ENCODE measurements at places on chromosomes 6 and 20.

DNA sequence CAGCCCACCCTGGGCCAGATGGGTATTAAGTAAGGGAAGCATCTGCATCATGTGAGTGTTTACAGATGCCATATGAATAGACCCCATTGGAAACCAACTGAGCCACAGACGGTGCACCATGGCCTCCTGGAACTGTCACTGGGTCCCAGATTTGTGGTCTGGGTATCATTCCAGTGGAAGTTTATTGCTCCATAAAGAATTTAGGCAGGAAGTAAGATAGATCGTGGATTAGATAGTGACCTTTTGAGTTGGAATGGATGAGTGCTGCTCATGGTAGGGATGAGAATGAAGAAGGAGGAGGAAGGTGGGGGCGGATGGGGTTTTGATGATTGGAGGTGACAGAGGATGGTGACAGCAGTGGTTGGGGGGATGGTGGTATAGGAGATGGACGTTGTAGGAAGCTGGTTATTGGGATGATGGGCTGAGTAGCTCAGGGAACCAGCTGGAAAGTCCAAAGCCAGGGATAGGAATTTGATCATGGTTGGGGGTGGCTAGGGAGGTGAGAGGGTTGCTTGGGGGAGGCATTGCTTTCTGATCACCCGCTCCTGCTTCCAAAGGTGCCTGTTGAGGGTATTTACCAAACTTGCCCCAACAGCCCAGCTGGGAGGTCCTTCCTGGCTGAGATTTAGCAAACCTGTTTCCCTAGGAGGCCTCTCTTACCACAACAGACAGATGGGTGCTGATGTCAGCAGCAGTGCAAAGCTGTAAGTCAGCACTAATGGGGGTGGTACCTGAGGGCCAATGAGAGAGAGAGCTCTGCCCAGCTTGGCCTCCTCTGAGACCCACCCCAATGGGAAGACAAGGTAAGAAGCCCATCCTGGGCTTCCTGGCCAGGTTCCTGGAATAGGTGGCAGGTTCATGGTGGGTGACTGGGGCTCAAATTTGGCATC lies 78.0 kb downstream of the VEGFA start:
- no peak for DNase-seq

GRCh38 chr20:2521369-2522305 lies 12.9 kb upstream of the ZNF343 start:
- no peak for DNase-seq

DNA sequence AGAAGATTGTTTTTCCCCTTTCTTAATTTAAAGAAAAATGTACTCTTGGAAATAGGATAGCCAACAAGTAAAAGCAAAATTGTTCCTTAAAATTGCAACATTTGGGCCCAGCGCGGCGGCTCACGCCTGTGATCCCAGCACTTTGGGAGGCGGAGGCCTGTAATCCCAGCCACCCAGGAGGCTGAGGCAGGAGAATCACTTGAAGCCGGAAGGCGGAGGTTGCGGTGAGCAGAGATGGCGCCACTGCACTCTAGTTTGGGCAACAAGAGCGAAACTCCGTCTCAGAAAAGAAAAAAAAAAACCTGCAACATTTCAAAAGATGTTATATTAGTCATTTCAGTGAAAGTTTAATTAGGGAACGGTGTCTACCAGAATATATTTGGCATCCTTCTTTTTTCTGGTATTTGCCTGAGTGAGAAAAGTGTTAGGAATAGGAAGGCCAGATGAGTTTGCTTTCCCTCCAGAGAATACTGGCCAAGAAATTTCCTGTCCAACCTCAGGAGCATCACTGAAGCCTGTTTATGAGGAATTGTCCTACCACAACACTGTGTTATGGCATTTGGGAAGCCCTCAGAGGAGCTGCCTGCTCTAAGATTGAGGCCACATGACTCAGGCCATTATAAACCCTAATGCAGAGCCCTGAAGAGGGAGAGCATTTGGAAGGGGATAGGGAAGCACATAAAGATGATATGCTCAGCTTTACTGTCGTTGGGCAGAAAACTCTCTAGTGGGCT lies 1.2 kb upstream of the GJA1 start:
- DNase-seq, result no peak

DNA sequence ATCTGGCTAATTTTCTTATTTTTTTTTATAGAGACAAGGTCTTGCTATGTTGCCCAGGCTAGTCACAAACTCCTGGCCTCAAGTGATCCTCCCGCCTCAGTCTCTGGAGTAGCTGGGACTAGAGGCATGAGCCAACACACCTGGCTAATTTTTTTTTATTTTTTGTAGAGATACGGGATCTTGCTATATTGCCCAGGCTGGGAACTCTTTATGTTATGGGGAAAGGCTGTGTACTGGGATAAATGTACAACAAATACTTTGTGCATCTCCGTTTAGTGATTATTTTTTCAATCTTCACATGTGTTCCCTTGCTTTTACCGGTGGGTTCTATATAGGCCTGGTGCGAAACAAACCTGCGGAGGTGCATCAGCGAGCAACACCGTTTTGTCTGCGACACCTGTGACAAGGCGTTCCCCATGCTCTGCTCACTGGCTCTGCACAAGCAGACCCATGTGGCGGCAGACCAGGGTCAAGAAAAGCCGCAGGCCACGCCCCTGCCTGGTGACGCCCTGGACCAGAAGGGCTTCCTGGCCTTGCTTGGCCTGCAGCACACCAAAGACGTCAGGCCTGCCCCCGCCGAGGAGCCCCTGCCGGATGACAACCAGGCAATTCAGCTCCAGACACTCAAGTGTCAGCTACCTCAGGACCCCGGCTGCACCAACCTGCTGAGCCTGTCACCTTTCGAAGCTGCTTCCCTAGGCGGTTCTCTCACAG lies 84.2 kb downstream of the SSR1 start:
- no peak for DNase-seq

DNA sequence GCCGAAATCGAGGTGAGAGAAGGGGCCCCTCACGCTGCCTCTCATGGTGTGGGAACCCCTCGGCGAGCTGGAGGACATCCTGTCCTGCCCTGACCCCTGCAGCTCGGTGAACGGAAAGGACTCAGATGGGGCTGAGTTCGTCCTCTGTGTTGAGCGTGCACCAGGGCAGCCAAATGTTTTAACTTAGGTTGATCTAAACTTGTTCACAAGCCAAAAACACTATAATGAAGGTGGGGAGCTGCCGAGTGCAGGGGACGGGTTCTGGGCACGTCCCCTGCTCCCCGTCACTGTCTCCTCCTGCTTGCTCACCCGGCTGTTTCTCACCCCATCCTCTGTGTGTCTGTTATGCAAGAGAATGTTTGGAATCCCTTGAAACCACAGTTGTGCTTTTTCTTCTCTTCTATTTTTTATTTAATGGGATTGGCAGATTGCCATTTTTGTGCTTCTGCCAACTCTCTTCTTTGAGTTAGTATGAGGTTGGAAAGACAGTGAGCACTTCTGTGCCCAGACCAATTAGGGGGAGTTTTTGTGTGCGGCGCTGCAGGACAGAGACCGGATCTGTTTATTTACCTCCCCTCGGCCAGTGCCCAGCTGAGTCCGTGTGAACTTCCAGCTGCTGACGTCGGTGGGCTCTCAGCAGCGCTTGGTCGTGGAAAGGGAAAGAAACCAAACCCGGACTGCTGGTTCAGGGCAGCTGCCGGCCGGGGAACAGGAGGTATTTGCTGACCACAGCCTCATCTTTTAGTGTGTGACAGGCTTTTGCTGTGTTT lies 158.1 kb downstream of the DTNBP1 start:
- no peak for DNase-seq

DNA sequence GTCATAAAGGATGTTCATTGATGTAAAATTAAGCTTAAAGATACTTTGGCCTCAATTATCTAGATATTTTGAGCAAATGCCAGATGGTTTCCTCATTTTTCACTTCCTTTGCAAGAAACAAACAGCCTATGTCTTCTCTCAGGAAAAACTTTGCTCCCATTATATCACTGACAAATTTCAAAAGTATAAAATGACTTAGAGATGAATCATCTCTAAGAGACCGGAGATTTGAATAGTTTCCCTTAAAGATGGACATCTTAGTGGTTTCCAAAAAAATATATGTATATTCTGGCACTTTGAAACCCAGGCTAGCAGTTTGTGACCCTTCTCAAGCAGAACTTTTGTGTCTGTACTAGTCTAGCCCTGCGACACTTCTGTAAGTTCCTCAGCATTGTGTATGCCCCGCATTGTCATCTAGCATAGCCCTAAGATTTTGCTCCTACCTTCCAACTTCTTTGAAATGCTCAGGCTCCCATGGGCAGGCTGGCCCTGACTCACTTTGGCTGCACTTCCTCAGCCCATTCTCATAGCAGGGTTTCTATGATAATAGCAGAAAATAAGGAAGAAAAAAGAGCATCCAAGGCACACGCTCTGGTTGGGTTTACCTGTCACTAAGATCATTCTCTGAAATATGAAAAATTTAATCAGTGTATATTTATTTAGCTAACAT lies 25.7 kb upstream of the POU3F2 start:
- no peak for DNase-seq

- DNase-seq, result no peak
These were observed 310.3 kb downstream of the THBS2 start for GRCh38 chr6:168943231-168943905.

- DNase-seq, result no peak
These were observed 16.1 kb upstream of the LMBRD1 start for GRCh38 chr6:69812746-69813427.

GRCh38 chr6:148307405-148307804 lies 35.2 kb upstream of the SASH1 start:
- DNase-seq, result no peak

DNA sequence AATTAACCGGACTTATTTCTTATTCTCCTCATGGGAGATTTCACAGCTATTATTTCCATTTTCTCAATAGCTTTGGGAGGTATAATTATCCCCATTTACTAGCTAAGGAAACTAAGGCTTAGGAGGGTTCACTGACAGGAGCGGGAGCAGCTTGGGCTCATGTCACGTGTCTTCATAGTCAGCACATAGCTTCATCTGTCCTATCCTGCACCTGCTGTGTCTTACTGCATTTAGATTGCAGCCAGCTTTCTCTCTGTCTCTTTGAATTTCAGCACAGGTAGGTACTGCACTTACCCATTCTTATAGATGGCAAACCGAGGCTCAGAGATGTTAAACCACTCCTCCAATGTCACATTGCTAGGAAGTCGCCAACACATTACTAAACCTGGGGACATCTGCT lies 839.9 kb downstream of the MAFB start:
- DNase-seq, result no peak

- no peak for DNase-seq
These were observed 11.1 kb downstream of the TOX2 start for GRCh38 chr20:43925801-43926200.

DNA sequence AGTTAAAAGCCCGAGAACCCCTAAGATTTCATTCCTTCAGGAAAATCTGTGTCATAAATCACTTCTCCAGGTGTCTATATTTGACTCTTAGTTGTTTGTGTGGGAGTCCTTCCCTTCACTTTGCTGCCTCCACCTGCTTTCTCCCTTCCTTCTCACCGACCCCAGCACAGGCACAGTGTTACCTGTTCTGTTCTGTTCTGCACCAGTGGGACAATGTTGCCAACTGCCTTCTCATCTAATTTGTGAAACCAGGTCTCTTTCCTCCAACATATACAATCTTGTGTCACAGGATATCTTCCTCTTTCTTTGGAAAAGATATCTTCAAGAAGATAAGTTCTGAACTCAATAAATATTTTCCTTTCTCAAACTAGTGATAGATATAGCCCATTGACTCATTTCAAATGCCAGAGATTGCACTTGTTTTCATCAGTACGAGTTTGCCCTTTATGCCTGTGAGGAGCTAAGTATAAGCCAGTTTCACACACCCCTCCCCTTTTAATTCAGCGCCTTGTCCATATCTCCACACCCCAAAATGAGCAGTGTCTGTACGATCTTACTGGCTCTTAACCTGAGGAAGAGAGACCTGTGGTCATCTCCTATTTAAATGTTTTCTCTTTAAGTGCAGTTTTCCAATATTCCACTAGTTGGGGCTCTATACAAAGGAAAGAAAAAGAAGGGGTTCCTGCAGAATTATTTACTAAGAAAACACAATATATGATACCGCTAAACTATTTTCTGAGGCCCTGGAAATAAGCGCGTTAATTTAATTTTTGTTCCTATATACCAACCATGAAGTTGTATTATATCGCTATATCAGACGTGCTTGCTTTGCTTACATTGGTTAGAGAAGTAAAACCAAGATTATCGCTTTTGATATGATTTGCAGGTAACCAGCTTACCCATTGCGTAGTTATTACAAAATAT lies 81.6 kb upstream of the PREP start:
- DNase-seq, result no peak

DNA sequence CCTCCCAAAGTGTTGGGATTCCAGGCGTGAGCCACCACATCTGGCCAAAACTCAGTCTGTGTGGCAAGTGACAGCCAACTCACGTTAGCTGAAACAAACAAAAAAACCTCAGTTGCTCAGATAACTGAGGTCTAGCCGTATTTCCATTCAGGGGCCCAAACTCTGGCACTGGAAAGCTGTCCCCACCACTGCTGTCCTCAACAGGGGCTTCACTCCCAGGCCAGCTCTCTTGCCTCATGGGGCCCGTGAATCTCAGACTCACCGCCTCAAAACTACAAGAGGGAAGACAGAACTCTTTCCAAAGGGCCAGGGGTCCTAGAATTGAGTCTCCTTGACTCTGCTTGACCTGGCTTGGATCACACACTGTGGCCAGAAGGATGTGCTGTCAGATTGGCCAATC lies 7.4 kb downstream of the TTPAL start:
- no peak for DNase-seq

DNA sequence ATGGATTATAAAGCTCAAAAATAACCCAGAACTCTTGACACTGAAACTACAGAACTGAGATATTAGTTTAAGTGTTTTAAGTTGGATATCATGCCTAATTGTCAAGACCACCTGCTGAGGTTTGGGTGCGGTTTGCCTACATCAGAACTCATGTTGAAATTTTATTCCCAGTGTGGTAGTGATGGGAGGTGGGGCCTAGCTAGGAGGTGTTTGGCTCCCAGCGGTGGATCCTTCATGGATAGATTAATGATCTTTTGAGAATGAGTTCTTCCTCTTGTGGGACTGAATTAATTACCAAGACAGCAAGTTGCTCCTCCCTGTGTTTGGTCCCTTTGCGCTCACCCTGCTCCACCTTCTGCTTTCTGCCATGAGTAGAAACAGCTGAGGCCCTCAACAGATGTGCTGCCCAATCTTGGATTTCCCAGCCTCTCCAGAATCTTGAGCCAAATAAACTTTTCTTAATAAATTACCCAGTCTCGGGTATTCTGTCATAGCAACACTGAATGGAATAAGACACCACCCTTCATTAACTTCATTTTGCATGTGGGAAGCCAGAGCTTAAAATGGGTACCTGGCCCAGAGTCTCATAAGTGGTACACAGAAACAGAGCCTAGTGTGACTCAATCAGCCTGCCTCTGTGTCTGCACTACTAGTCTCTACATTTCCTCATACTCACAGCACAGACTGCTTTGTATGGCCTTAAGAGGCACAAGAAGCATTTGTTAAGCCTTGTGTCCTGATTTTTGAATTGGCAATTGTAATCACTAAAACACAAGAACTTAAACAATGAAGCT lies 158.4 kb downstream of the IBTK start:
- no peak for DNase-seq
